Endothelial cell (in vitro differentiated cells): ENCODE measurements at places on chromosomes 6 and 20.

- no peak for DNase-seq
These were observed 10.9 kb downstream of the JAG1 start for GRCh38 chr20:10662661-10663458.

DNA sequence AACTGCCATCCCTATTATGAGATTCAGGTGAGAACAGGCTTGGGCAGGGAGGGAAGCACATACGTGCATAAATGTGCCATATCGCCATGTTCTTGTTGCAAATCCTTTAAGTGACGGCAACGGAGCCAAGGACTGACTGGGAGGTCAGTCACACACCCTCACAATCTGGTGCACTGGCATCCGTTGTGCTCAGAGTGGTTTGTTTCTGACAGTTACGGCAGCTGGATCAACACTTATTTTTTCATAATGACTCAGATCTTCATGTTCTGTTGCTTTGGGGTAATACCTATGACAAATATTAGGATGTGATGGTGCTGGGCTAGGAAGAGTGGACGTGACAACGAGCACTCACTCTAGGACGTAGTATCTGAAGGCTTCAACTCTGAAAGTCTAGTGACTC lies 56.2 kb upstream of the PREP start:
- DNase-seq: no peak

DNA sequence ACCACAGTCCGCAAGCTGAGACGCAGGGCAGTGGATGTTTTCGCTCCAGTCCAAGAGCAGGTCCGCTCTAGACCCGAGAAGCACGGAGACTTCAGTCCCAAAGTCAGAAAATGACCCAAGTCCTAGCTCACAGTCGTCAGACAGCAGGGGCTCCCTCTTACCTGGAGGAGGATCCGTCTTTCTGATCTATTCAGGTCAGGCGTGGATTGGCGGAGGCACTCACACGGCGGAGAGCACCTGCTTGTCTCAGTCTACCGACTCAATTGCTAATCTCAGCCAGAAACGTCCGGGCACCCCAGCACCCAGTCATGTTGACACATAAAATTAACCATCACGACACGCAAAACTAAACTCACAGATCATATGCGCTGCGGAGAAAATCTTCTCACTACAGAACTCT lies 285.3 kb upstream of the CDH4 start:
- no peak for DNase-seq

DNA sequence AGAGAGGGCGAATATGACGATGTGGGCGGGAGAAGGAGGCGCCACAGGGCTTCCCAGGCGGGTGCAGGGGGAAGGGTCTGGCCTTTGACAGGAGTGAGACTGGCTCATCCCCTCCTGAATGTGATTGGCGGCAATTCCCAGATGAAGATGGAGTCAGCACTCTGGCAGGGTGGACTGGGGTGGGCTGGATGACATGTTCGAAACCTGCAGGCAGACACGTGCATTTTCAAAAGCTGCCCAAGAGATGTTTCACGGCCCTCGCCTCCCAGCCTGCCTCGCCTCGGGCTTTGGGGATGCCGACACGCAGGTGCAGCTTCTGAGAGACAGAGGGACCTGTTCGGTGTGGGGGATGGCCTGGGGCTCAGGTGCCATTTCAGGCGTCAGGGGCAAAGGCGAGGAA lies 66.8 kb upstream of the AFDN start:
- no peak for DNase-seq

GRCh38 chr6:158655569-158656450 lies 6.0 kb downstream of the SYTL3 start:
- DNase-seq: no peak
